ENCODE measurements at places on chromosomes 5 and 9.

DNA sequence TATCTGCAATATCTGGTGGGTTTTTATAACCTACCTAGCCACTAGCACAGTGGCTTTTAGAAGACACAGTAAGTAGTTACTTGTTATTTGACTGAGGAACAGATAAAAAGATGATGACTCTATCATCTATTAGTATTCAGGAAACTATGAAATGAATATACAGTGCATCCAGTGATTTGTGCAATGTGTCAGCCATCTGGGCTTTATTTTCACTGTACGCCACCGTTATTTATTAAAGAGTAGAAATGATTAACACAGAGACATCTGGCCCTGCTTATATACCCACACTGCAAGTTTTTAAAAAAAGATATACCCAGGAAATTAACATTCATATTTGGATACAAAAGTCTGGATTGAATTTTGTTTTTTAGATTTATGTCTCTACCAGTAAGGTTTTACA is 408.4 kb downstream of the PDE4D start:
- no peak for DNase-seq

- DNase-seq = no peak
Observed at GRCh38 chr5:54883374-54884194, 101.8 kb downstream of the ESM1 start.

- peak; percentile 92 for DNase-seq
Observed at GRCh38 chr9:130053504-130054324, at the start of gene GPR107. Gene GPR107, plus strand, starts transcription at chr9:130053906. Its CDS starts 27 bp downstream, at chr9:130053933.

GRCh38 chr9:89701221-89701798 is 96.5 kb downstream of the GADD45G start:
- DNase-seq = peak; percentile 83

DNA sequence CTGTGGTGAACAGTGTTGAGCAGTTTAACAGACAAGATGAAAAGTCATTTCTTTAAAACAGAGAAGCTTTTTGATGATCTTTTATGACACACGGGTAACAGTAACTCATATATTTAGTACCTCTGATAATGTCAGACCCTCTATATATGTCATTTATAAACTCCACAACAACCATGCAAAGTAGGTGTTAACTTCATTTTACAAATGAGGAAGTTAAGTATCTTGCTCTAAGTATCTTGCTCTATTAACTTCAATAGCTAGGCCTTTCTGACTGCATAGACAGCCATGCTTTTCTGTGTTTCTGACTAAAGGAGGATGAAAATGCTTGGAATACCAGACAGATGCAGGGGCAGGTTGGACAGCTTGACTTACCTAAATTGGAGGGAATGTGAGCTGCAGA is 1.8 kb downstream of the NUDT2 start:
- DNase-seq = no peak

DNA sequence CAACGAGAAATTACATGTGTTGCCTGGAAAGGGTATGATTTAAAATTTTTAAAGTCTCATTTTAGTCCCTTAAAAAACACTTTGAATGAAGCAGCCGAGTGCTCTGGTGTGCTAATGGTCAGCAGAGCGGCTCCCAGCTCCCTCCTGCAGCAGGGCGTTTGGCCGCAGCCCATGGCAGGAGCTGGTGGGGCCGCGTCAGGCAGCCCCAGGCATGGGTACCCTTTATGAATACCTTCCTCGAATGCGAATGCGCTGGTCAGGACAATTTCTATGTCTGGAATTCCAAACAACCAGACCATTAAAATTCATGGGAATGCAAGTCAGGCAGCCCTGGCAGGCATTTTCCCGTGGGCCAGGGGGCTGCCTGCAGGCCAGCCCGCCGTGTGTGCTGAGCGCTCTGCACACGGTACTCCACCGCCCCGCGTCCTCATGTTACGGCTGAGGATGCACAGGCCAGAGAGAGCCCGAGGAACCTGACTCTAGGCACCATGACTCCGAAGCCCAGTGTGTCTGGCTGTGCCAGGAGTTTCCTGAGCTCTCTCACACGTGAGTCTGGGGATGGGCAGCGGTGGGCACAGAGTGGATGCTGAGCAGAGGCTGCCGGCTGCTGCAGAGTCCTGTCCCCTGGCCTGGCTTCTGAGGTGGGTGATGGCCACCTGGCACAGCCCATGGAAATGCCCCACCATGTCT is 123.7 kb downstream of the WNK2 start:
- no peak for DNase-seq

DNA sequence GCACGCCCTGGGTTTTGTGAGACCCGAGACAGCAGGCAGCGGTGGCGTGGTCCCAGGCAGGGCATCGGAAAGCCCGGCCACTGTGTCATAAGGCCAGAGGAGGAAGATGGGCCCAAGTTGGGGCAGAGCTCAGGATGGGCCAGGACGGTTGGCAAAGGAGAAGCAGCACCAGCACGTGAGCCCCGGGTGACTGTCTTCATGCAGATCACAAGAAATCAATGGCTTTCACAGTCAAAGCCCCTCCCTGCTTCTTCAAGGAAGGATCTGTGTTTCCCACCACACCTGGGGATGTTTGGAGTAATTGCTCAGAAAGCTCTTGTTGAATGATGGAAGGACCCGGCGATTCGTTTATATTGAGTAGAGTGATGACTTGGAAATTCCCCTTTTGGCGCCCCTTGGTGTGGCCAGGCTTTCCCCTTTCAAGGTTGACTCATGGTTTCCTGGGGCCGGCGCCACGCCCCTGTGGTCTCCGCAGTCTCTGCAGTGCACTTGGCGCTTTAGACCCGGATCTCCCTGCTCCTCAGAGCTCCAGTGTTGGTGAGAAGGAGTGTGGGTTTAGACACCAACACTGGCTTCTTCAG is 52.1 kb downstream of the IL31RA start:
- DNase-seq = peak; percentile 82

DNA sequence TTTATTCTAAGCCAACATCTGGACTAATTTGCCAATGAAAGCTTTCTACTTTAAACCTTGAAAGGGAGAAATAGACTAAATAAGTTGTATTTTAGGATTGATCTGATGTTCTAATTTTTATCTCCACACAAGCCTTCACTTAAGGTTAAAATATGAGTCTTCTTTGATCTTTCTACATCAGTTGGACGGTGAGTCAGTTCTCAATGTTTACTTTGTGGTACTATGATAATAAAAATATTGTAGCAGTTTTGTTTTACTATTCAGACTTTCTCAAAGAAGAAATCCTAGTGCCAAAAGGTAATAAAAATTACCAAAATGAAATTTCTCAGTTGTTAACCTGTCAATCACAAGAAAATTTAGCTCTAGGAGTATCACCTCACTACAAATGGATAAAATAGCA is 203.5 kb upstream of the RGMB start:
- no peak for DNase-seq

DNA sequence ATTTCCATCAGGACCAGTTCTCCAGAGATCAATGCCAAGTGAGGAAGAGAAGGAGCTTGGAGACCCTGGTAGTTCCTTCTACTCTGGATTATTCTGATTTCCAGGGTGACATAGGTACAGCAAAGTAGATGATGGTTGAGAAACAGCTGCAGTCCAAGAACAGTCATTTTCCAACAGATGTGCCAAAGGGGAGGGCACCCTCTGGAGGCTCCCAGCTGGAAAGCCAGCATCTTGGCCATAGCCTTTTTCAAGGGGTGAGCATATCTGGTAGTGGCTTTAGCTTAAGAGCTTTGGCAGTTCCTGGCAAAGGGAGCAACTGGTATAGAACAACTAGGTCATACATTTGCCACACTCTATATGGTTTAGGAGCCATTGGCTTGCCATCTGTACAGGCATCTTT is 492.7 kb downstream of the RASEF start:
- DNase-seq = no peak

GRCh38 chr9:85142496-85142911 is 473.0 kb downstream of the NTRK2 start:
- no peak for DNase-seq

DNA sequence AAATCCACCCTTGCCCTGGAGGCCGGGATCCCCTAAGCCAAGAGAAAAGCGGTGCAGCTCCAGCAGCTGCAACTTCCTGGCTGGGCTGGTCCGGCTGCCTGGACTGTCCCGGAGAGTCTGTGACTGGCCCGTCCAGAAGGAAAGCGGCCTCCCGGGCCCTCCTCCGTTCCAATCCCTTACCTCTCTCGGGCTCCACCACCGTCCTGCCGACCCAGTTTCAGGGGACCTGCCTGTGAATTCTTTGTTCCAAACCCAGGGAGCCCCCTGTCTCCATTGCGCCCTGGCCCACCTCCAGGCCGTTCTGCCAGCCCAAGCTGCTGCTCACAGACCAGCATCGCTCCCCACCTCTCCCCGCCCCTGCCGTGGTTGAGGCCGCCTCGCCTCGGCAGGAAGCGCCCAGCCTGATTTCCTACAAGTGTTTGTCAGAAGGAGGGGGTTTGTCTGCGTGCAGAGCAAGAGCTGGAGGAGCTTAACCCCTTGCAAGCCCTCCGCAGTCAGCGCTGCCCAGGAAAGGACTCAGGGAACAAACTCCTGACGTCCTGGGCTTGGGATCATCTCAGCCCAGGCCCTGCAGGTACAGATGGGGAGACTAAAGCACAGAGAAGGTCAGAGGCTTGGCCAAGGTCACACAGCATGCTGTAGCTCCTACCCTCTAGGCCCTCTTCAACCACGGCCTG is at the start of gene AKNA:
TSS of gene AKNA (minus strand) at position 303 of the 677 bp plus-strand sequence. CDS start 6,649 bp downstream, outside the sequence.
- peak; percentile 92 for DNase-seq

- DNase-seq = no peak
Observed at GRCh38 chr9:69433392-69433791, 108.4 kb downstream of the ENTREP1 start.

DNA sequence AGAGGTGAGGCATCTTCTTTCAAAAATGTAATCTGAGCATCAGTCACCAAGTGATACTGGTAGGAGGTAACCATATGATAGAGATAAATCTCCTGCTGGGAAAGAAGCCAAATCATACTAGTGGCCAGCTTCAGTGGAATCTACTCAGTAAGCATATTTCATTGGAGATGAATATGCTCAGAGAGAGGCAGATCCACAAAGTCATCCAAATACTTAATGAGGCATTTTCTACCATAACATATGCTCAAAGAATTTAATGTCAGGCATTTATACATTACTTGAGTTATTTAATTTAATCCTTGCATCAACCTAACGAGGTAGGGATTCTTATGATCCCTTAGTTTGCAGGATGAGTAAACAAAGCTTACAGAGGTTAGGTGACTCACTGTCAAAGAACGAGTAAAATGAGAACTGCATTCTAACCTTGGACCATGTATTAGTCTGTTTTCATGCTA is 50.9 kb upstream of the DMRTA1 start:
- DNase-seq = no peak

GRCh38 chr9:18429070-18429469 is 44.9 kb upstream of the ADAMTSL1 start:
- DNase-seq = no peak

- DNase-seq = no peak
Observed at GRCh38 chr5:139401546-139401945, 2.3 kb downstream of the SPATA24 start.

DNA sequence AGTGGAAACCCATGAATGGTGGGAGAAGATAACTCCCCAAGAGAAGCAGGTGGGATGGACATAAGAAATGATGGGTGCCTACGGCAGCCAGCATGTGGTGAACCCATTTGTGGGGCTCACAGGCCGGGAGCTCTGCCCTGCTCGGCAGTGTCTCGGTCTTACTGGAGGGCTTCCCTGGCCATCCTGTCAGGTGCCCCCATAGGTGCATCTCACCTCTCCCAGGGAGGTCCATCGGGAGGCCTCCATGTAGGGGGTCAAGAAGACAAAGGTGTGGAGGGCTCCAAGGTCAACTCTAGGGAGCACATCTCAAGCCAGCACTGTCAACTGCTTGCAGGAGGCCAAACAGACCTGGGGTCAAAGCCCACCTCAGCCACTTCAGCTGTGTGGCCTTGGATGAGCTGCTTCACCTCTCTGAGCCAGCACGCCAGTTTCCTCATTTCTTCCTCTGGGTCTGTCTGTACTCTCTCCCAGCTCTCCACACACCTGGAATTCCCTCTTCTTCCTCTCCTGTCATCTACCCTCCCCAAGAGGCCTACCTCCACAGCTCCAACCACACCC is 10.5 kb upstream of the ADGRD2 start:
- DNase-seq = no peak

DNA sequence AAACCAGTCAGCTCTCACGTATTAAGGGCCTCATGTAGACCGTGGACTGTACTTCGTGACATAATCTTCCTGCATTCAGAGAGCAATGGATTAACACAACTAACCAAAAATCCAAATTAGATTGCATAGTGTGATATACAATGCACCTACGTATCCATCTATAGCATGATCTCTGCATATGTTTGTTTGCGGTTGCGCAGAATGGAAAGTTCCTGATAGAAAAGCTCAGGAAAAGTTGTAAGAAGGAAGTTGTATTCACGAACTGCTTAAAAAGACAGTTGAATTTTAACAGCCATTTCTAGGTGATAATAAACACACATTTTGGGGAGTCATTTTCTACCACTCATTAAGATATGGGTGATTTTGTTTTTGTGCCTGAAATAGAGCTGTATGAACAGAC is 869.0 kb downstream of the TLE4 start:
- DNase-seq = no peak

DNA sequence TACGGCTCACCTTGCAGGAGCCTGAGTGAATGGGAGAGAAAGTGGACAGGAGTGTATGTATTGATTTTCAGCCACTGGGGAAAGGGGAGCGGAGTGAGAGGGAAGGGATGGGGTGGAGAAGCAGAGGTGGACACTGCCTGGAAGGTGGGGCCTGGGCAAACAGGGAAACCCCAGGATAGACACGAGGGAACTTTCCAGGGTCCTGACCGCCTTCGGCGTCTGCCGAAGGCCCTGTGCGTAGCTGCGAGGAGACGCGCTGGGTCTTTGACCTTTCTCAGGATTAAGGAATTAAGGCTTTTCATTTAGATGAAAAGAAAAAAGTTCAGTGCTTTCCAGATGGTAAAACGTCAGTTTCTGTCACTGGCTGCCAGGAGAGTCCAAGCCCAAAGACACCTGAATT is 134.6 kb upstream of the RAPGEF1 start:
- DNase-seq = no peak

GRCh38 chr9:135036861-135037465 is 50.5 kb upstream of the OLFM1 start:
- no peak for DNase-seq

GRCh38 chr9:137138722-137139467 is at the start of gene GRIN1:
Gene GRIN1, plus strand, starts transcription at chr9:137139154. Its CDS starts 333 bp downstream, at chr9:137139487.
- DNase-seq = no peak

DNA sequence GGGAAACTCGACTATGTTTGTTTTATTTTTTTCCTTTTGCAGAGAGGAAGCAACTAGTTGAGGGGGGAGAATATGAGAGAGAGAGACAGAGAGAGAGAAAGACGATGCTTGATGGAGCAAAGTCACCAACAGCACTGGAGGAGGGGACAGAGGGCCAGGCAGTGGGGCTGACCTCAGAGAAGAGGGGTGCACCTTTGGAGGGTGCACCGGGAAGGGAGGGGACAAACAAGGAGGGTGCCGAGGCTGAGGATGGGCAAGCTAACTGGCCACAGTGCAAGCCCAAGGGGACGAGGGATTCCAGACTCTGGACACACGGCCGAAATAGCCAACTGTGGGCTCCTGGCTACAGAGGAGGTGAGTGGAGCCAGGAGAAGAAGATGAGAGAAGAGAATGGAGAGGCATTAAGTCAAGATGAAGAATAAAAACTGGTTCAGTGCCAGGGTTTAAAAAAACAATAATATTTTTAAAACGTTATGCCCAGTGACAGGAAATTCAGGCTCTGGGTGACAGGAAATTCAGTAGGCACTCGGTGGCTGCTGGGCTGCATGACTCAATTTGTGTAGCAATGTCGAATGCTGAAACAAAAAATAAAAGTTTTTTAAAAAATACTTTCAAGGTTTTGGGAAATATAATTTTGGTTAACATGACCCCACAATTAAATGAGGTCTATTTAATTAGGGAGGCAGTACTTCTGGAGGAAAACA is 13.3 kb upstream of the GLRX start:
- DNase-seq = peak; percentile 57

- DNase-seq = no peak
Observed at GRCh38 chr5:158882660-158883059, 217.1 kb downstream of the EBF1 start.

Data from activated CD8-positive, alpha-beta memory T cell treated with anti-CD3 and anti-CD28 coated beads for 24 hours (primary cell).